ENCODE measurements at places on chromosomes 5 and 9.

- no peak for DNase-seq
Observed at GRCh38 chr9:128276574-128277270, 646 bp downstream of the SWI5 start.

DNA sequence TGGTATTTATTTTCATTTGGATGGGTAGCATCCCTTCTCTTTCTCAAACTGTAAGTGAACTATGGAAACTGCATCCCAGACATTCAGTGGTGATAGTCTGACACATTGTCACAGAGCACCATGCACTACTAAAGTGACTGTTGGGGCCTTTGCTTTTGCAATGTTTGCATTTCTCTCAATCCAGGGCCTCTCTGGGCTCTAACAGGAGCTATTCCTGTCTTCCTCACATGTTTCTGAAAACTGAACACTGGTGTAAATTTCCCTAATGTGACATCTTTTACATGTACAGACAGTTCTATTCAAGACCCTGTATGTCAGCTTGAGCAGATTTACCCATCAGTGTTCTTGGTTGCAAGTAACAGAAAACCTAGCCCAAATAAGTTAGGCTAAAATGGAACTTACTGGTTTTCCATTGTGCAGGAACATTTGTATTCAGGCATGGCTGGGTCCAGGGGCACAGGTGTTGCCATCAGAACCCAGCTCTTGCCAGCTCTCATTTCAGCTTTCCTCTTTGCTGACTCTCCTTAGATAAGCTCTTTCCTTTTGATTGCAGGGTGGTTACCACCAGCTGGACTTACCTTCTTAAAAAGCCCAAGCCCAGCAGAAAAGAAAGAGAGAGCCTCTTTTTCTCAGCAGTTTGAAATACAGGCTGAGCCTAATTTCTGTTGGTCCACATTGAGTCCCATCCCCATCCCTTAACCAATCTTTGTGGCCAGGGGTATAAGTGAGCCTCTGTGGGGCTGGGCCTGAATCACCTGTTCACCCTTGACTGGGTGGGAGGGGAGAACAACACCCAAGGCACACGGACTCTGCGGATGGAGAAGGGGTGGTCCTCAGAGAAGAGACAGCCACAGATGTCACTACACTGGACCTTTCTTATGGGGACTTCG, 234.3 kb downstream of the NR3C1 start:
- no peak for DNase-seq

GRCh38 chr9:97364769-97365490, 47.0 kb upstream of the TDRD7 start:
- no peak for DNase-seq

GRCh38 chr5:6180231-6180872, 198.0 kb downstream of the MED10 start:
- no peak for DNase-seq

GRCh38 chr9:13331320-13331719, 51.8 kb upstream of the MPDZ start:
- no peak for DNase-seq
